Endothelial cell (in vitro differentiated cells): ENCODE measurements at places on chromosomes 2 and 18. TPM values are rescaled to one million over a fixed set of nuclear protein-coding genes. Genes with fewer than 3 reads are reported as not detected.

RPRM gene
- 6.4 TPM for total RNA-seq

- DNase-seq = peak; percentile 9
These were observed 68.7 kb downstream of the COL4A4 start for GRCh38 chr2:227095346-227095745.

NT5C1B gene
- total RNA-seq = not detected

GRCh38 chr2:32678825-32679224, 51.0 kb downstream of the TTC27 start:
- DNase-seq = no peak

ASTL gene
- total RNA-seq = not detected

- no peak for DNase-seq
These were observed 34.3 kb downstream of the FMNL2 start for GRCh38 chr2:152369176-152369860.

- DNase-seq = peak; percentile 20
These were observed 714 bp downstream of the RPIA start for GRCh38 chr2:88692187-88692586.

- peak; percentile 65 for DNase-seq
These were observed at the start of gene HOXD1 for GRCh38 chr2:176187899-176188773. Gene HOXD1, plus strand, starts transcription at chr2:176188668. Its CDS starts 134 bp downstream, at chr2:176188802.

GNLY gene
- total RNA-seq = not detected

GBX2 gene
- 3.5 TPM for total RNA-seq

- no peak for DNase-seq
These were observed 198.4 kb upstream of the NT5C1B start for GRCh38 chr2:18787726-18788125.

GRCh38 chr2:75592888-75593287, 32.1 kb upstream of the EVA1A start:
- no peak for DNase-seq
